Pancreas (tissue), 10 donors: ENCODE measurements at places on chromosomes 7 and 10. TPM values are rescaled to one million over a fixed set of nuclear protein-coding genes. Genes with fewer than 3 reads are reported as not detected.

MPP7 gene
- 13.3 TPM for total RNA-seq

GRCh38 chr7:12685550-12685949, 1.9 kb upstream of the ARL4A start:
- H3K36me3 ChIP-seq, result no peaks in the 10 kb centered on the region
- no peaks in the 10 kb centered on the region for H3K4me1 ChIP-seq
- no peak overlapping the region for H3K4me3 ChIP-seq
- peak; percentile 27 for DNase-seq
- H3K27ac ChIP-seq, result no peak overlapping the region

DNA sequence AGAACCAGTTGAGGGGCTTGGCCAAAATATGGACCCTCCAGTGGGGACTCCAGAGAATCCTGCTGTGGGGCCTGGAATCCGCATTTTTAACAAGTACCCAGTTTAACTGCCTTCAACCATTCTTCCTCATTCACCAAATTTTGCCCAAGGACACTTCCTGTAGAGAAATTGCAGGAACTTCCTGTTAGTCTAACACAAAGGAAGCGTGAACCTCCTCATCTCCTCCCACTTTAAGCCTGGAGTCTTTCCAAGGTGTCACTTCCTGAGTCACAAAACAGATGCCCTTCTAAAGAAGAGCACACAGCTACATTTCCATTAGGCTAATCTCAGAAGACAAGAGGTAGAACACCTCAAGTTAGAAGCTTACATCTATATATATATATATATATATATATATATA, 188.4 kb downstream of the PPP1R17 start:
- H3K4me3 ChIP-seq, result no peak overlapping the region
- no peaks in the 10 kb centered on the region for H3K27me3 ChIP-seq
- H3K27ac ChIP-seq, result no peak overlapping the region
- H3K4me1 ChIP-seq, result no peaks in the 10 kb centered on the region

DNA sequence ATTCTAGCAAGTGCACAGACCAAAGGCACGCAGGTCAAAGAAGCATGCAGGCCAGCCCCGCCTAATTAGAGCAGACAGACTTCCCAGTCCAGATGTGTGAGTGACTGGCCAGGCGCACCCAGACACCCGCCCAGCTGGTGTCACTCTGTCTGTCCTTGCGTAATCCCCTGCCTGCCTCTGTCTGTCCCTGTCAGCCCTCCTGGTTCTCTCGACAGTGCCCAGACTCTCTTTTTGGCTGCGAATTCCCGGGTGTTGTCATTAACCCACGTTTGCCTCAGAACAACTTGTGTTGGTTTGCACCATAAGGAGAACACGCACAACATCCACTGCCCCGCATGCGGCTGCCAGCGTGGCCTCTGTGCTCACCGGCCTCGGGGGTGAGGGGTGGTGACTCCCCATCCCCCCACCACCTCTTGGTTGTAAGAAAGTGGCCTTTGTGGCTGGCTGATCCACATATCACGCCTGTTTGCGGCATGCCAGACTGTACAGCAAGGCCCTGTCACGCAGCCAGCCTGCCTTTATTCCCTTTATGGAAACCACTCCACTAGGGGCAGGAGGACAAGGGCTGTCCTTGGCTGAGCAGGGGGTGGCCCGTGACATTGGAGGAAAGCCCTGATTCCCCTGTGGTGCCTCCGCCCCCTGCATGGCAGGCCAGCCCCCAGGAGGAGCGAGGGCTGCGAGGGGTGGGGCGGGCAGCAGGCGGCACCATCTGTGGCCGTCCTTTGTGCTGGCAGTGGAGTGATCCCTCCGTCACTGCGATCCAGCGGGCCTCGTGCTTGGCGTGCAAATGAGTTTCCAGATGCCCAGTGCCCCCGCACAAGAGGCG, 72.8 kb upstream of the PPIF start:
- no peaks in the 10 kb centered on the region for H3K4me1 ChIP-seq
- no peaks in the 10 kb centered on the region for H3K27me3 ChIP-seq
- H3K4me3 ChIP-seq, result no peak overlapping the region
- DNase-seq, result peak; percentile 55

GRCh38 chr10:44070282-44070681, 314.6 kb downstream of the CXCL12 start:
- H3K4me3 ChIP-seq, result no peak overlapping the region
- no peaks in the 10 kb centered on the region for H3K36me3 ChIP-seq
- peaks cover 7% of the 10 kb centered on the region for H3K4me1 ChIP-seq
- DNase-seq, result no peak
- no peak overlapping the region for H3K27ac ChIP-seq

DNA sequence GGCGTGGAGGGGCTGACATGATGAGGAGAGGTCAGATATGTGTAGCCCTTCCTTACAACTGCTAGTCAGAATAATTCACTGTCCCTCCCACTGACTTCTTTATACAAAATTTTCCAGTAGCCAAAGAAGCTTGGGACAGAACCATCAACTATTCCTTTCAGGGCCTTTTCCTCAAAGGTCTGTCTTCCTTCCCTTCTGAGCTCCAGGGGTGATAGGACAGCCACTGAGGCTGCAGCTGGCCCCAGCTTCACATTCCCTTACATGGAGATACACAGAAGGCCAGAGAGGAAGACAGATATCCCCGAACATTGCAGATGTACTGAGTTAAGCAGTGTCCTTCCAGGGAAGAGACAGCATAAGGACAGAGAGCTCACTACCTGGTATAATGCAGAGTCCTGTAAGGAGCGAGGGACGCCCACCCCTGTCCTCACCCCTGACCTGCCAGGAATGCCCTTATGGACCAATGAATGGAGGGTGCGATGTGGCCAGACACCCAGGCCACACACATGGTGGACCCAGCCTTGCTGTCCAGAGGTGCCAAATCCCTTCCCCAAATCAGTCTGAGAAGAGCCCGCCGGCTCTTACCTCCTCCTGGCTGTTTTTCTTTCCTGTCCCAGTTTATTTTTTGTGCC, 754.7 kb downstream of the GRID1 start:
- no peak overlapping the region for H3K27ac ChIP-seq
- no peaks in the 10 kb centered on the region for H3K36me3 ChIP-seq
- no peak for DNase-seq
- H3K4me1 ChIP-seq, result no peaks in the 10 kb centered on the region

GRCh38 chr7:136009488-136010079, 32.4 kb upstream of the MTPN start:
- H3K27ac ChIP-seq, result no peak overlapping the region
- no peaks in the 10 kb centered on the region for H3K27me3 ChIP-seq
- DNase-seq, result no peak
- H3K4me1 ChIP-seq, result no peaks in the 10 kb centered on the region

- no peak overlapping the region for H3K27ac ChIP-seq
- H3K4me1 ChIP-seq, result no peaks in the 10 kb centered on the region
- no peaks in the 10 kb centered on the region for H3K27me3 ChIP-seq
- H3K36me3 ChIP-seq, result no peaks in the 10 kb centered on the region
- no peak for DNase-seq
Measured at GRCh38 chr7:128116740-128117139, 85.5 kb upstream of the LRRC4 start.

GRCh38 chr7:51286401-51286800, 30.2 kb downstream of the COBL start:
- H3K27ac ChIP-seq, result no peak overlapping the region
- no peak for DNase-seq
- no peaks in the 10 kb centered on the region for H3K4me1 ChIP-seq
- no peaks in the 10 kb centered on the region for H3K36me3 ChIP-seq

DNA sequence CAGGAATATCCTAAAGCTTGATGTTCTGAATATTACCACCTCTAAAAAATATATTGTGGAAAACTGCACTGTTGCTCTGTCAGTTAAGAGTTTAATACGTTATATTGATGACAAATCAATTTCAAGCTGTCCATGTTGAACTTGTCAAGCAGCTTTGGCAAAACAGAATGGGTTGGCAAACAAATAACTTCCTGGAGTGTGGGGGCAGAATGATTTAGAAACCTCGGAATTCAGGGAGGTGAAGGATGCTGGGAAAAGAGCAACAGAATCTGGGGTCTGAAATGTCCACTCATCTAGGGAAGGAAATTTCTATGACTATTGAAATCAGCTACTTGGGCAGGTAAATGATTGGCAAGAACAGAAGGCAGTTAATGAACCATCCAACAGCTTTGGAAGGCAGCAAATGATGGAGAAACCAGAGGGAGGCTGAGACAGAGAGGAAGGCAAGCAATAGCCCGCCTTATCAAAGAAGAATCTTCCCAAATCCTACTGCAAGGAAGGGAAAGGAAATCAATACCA, 95.1 kb upstream of the PALS2 start:
- peaks cover 19% of the 10 kb centered on the region for H3K4me1 ChIP-seq
- no peaks in the 10 kb centered on the region for H3K27me3 ChIP-seq
- no peak overlapping the region for H3K4me3 ChIP-seq
- DNase-seq, result no peak

ZNF365 gene
- 0.19 TPM for total RNA-seq

TFAM gene
- 12.9 TPM for total RNA-seq

PCDH15 gene
- total RNA-seq, result not detected

BAIAP2L1 gene
- total RNA-seq, result 20.8 TPM

- no peak overlapping the region for H3K27ac ChIP-seq
- DNase-seq, result no peak
- H3K36me3 ChIP-seq, result no peaks in the 10 kb centered on the region
- H3K4me3 ChIP-seq, result no peak overlapping the region
Measured at GRCh38 chr10:103197174-103197573, 4.1 kb upstream of the NT5C2 start.

DNA sequence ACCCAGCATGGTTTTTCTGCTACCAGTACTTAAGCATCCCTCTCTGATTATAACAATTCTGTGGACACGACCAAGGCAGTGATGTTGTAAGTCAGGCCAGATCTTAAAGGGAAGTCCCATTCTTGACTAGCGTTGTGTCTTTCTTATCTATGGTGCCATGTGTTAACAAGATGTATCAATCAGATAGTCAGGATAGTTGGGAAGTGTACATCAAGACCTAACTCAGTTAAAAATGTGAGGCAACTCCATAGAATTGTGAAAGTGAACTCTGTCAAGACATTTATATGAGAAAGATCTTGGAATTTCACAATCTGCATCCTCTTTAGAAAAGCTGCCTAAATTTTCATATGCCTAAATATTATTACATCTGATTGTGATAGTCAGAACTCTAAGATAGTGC, 341.7 kb upstream of the SEMA3D start:
- H3K4me1 ChIP-seq, result no peaks in the 10 kb centered on the region
- H3K4me3 ChIP-seq, result no peak overlapping the region
- no peak overlapping the region for H3K27ac ChIP-seq
- no peak for DNase-seq

- peaks cover 2% of the 10 kb centered on the region for H3K27me3 ChIP-seq
- no peaks in the 10 kb centered on the region for H3K4me1 ChIP-seq
- no peaks in the 10 kb centered on the region for H3K36me3 ChIP-seq
- H3K27ac ChIP-seq, result no peak overlapping the region
- no peak for DNase-seq
Measured at GRCh38 chr10:118394301-118395200, 52.4 kb upstream of the FAM204A start.

DNA sequence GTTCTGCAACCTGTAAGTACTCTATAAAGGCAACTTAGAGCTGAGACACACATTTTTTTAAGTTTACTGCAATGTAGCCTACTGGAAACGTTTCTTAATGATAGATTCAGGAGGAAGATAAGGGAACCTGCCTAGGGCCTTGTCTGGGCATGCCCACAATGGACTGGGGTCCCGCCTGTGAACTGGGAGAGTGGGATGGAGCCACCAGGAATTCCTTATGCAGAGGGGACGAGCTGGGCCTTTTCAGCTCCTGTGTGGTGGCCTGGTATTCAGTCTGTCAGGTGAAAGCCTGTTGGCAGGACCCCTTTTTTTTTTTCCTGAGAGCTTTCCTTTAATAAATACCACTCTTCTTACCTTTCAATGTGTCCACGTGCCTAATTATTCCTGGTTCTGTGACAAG, 384.4 kb upstream of the ZWINT start:
- H3K4me1 ChIP-seq, result no peaks in the 10 kb centered on the region
- H3K36me3 ChIP-seq, result no peaks in the 10 kb centered on the region
- DNase-seq, result no peak
- no peak overlapping the region for H3K4me3 ChIP-seq
